Effector memory CD4-positive, alpha-beta T cell (primary cell): ENCODE measurements at places on chromosomes 1 and 21.

GRCh38 chr1:231410036-231410612 lies 12.0 kb downstream of the EGLN1 start:
- no peak for DNase-seq

GRCh38 chr1:38773483-38773882 lies 86.1 kb downstream of the RRAGC start:
- DNase-seq, result no peak

DNA sequence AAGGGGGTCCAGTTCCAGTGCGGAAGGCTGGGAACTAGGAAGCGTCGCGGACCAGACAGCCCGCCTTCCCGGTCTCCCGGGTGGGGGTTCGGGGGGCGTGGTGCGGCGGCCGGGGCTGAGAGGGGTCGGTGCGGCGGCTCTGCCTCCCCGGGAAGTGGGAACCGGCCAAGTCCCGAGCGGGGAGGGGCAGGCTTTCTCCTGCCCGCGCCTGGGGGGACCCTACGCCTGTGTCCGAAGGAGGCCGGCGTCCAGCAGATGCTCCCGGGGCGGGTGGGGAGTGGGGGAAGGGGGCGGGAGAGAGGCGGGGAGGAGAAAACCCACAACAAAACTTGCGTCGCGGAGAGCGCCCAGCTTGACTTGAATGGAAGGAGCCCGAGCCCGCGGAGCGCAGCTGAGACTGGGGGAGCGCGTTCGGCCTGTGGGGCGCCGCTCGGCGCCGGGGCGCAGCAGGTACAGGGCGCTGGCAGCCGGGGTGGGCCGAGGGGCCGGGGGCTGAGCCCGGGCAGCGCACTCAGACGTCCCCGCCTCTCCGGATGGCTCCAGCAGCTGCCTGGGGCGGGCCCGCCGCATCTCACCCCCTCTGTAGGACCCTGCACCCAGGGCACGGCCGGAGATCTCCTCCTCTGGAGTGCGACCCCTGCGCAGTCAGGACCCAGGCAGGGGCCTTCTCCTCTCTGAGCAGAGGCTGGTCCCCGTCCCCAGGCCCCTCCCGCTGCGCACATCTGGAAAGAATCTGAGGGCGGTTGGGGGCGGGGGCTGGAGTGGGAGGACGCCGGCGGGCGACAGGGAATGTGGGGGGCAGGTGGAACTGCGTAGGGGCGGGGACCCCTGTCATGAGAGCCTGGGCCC lies at the start of gene PODN:
PODN (plus strand) TSS at position 355 of the 849 bp plus-strand sequence. CDS start 7,643 bp downstream, outside the sequence.
- no peak for DNase-seq

GRCh38 chr1:99589186-99589636 lies 56.7 kb upstream of the PALMD start:
- DNase-seq, result no peak
